ENCODE measurements at places on chromosomes 13 and 19.

- no peak for DNase-seq
Observed at GRCh38 chr13:80821466-80821865, 480.5 kb upstream of the SPRY2 start.

- DNase-seq, result no peak
Observed at GRCh38 chr13:51524312-51524711, 60.0 kb upstream of the WDFY2 start.

GRCh38 chr19:6226012-6226411 lies 53.8 kb downstream of the MLLT1 start:
- no peak for DNase-seq

GRCh38 chr13:37534181-37534580 lies 64.4 kb downstream of the POSTN start:
- no peak for DNase-seq

DNA sequence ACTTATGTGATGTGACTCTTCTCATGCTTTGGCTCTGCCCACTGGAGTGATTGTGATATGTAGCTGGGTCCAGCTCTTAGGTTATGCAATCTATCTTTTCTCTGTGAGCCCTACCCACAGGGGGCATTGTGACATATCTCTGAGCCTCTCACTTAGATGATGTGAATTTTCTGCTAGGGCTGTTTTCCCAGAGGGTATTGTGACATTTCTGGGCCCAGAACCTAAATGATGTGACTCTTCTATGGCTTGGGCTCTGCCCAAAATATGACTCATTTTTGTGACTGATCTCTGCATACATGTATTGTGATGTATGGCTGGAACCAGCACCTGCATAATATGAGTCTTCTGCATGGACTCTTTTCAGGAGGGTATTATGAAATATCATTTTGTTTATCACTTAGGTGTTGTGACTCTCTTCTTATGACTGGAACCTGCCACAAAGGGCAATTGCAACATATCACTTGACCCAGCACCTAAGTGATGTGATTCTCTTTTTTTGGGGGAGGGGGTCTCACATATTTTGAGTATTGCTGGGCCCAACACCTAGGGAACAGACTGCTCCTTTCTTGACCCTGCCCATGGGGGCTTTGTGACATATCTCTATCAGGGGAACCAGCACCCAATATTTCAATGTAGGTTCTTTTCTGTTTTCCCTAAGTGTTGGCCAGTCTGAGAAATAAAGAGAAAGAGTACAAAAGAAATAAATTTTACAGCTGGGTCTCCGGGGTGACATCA lies 12.1 kb upstream of the ZNF254 start:
- no peak for DNase-seq

GRCh38 chr13:41960211-41960636 lies 685 bp downstream of the VWA8 start:
- DNase-seq, result no peak

- no peak for DNase-seq
Observed at GRCh38 chr19:47390533-47391488, 28.5 kb downstream of the MEIS3 start.

GRCh38 chr19:55882626-55883025 lies 46.3 kb downstream of the NLRP4 start:
- no peak for DNase-seq

DNA sequence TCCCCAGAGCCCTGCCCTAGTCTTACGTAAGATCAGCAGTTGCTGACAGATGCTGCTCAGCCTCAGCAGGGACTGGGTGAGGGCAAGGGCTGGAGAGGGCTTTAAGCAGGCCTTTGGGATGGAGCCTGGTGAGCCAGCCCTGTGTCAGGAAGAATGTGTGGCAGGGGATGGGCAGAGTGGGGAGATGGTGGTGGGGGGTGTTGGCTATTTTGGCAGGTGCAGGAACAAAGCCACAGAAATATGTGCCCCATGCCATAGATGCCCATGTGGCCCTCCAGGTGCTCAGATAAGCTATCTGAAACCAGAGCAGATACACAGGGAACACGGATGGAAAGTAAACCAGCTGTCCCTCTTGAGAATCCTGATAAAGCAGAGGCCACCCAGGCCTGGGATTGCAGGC lies 1325.0 kb downstream of the UQCRFS1 start:
- no peak for DNase-seq

GRCh38 chr13:31927219-31927653 lies 104.3 kb upstream of the FRY start:
- no peak for DNase-seq

GRCh38 chr13:80242728-80243427 lies 98.0 kb downstream of the SPRY2 start:
- DNase-seq, result no peak

GRCh38 chr13:24280720-24281119 lies 28.7 kb upstream of the C1QTNF9 start:
- no peak for DNase-seq

DNA sequence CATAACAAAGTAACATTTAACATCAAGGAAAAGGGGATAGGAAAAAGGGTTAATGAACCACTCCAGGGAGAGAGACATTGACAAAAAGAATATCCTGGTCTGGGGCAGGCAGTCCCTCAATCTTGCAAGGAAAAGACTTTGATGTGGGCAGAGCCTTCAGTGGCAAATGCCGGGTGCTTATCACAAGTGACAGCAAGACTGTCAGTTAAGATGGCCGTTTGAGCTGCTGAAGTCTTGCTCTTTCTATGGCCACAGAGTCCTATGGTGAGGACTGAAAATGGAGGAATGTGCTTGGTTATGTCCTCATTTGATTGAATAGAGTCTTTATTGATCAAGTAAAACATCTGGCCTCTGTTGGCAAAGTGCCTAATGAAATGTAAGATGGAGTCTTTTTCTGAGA lies 112.1 kb downstream of the B3GLCT start:
- DNase-seq, result no peak

DNA sequence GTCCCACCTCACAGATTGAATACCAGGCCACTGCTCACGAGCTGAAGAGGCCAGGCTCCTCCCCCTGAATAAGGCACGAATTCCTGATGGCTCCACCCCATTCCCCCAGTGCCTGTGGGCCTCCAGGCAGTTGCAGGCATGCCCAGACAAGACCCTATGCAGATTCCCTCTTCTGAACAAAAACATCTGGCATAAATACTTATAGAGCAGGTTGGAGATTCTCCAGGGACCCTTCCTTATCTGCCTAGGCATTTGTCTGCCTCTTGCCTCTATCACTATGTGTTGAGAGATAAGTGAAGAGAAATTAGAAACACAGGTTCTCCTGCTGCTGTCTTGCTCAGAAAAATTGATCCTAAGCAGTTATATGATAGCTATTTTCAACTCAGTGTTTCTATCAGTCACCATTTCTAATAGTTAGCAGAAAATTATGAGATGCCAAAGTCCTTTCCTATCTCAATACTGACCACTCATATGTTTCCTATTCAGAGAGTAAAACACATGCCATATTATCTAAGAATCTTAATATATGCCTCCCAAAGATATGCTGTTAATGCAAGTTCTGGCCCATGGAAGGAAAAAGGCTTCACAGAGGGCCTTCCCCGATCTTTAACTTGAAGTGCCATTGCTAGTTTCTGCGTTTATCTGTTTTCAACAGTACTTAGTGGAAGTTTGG lies 364.0 kb downstream of the KCTD12 start:
- DNase-seq, result no peak

- DNase-seq, result peak; percentile 93
Observed at GRCh38 chr19:35717665-35718344, at the start of gene KMT2B. Gene KMT2B (plus strand): TSS chr19:35718003. CDS start chr19:35718019, 16 bp downstream.

DNA sequence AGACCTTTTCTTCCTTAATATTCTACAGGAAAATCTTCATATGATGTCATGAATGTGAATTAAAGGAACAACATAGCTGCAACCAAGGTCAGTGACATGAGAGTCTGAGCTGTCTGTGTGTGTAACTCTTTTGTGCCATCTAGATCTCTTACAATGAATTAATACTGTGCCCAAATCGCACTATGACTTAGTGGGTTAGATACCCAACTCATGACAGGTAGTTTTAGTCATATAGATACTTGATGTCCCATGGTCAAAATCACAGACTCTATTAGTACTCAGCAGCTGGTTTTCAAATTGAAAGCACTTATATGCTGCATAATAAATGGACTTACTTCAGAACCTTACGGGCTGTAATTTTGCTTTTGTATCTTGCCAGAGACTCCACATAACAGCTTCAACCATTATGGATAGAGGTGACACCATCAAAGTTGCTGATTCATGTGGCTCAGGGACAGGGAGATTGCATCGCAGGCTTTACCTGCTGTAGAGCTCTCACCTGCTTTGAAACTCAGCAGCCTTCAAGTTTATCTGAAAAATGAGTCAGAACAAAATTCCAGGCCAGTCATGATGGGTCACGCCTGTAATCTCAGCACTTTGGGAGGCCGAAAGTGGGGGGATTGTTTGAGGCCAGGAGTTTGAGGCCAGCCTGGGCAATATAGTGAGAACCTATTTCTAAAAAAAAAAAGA lies 12.3 kb upstream of the ZNF283 start:
- DNase-seq, result no peak

- DNase-seq, result no peak
Observed at GRCh38 chr19:16044746-16045145, 31.5 kb upstream of the TPM4 start.

GRCh38 chr13:45280751-45281634 lies 60.0 kb downstream of the TPT1 start:
- DNase-seq, result no peak

GRCh38 chr13:114126789-114127472 lies 5.5 kb downstream of the RASA3 start:
- no peak for DNase-seq

DNA sequence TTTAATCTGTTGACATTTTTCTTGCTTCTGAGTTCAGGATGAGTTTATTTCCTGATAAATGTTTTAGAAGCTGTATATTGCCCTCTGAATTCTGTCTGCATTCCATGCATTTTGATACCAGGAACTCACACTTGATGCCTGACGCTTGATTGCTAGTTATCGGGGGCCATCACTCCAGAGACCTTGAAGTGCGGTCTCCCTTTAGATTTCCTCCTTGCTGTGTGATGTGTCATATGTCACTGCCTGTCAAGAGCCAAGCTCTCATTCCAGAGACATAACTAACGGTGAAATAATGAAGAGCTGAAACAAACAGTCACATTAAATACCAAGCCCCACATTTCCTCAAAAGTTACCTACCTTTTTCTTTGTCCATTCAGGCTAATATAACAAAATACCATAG lies 155.5 kb downstream of the TNFSF13B start:
- DNase-seq, result no peak

DNA sequence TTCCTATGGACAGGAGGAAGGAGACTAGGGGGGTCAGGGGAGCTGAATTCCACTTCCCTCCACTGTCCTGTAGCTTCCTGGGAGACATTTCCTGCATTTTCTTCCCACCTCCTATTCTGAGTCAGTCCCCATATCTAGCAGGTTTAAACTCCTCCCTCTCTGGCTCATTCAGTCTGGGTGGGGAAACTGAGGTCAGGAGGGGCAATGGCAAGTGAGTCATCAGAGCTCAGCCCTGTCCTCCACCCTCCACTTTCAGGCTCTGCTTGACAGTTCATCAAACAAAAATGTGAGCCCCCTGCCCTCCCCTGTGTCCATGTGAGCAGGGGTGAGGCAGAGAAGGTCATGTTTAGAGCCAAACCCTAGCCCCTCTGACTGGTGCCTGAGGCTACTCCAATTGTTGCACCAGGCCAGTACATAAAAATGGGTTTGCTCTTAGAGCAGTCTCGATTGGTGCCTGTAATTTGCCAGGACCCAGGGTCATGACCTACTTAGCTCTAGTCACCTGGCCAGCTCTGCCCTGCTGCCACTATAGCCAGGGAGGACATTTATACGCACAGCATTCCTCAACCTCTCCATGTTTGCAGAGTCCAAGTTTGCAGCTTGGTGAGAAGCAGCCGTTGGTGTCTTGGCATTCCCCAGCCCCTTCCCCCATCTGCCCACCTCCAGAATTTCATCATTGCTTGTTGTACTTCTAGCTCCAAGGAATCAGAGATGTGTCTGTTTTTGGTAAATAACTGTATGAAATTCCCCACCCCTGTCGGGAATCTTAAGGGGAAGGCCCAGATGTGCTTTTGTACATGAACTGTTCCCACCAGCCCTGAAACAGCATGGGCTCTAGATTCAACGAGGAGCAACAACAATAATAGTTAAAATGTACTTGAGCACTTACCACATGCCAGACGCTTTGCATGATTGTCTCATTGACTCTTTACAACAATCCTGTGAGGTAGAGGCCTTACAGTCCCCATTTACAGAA lies 20.7 kb downstream of the SAMD4B start:
- DNase-seq, result no peak

- no peak for DNase-seq
Observed at GRCh38 chr19:17734146-17734545, 14.9 kb downstream of the MAP1S start.

DNA sequence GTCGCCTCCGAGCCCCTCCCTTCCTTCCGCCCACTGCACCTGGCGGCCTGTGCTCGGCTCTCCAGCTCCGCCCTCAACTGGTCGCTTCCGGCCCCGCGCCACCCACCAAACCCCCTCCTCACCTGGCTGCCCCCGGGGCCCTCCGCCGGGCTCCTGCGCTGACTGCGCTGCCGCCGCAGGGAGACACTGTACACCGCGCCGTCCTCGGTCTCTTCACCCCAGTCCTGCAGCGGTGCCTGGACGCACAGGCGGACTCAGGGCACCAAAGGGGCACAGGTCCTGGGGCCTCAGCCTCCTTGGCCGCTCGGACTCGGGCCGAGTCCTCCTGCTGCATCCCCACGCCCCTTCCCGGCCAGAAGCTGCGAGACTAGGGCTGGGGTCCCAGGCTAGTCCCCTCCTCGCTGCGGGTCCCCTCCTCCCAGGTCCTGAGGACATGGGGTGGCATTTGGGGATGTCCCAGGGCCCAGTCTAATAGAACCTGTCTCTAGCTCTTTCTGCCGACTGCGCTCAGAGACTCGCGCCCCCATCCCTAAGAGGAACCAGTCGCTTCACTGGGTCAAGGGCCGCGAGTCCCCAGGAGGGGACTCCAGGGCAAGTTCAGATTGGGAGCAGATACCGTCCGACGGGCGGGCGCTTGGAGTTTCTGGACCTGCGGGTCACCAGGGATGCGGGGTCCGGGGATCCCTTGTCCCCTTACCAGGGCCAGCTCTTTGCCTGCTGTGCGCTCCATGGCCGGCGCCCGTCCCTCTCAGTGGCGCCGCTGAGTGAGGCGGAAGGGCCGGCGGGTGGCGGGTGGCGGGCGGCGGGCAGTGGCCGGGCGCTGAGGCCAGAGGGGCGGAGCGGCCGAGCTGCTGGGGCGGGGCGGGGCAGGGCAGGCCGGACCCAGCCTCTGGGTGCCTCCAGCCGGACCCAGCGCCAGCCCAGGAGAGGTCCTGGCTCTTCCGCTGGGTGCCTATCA lies at the start of gene RGL3:
Gene RGL3, minus strand, starts transcription at position 766 of the 958 bp plus-strand sequence. Its CDS starts 36 bp downstream, at position 730.
- DNase-seq, result no peak

GRCh38 chr13:112652512-112653070 lies 37.2 kb upstream of the ATP11A start:
- DNase-seq, result no peak

DNA sequence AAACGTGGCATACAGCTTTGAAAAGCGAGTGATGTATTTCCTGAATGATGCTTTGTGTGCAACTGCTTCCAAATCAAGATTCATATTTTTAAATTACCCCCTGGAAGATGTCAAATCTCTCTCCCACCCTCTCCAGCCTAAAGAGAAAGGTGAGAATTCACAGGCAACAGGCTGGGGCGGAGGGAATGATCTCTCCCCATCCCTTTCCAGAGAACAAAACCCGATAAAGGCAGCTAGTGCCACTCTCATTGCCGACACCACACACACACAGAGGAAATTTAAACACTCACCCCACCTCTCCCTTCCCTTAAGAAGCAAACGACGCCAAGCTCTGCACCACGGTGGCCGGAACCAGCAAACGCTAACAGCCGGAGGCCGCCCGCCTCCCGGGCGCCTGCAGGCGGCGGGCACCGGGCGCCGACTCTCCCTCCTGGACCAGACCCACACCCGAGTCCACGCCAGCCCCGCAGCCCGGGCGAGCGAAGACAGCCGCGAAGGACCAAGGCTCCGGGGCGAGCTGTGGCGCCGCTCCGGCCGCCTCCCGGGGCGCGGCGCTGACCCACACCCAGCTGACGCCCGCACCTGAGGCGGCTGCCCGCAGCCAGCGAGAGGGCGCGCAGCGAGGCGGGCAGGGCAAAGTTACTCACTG lies 477 bp downstream of the LNX2 start:
- DNase-seq, result no peak

Measured in NCI-H1048 (cell line).